ENCODE measurements at places on chromosomes 4 and X.

GRCh38 chr4:96471956-96472867, 632.3 kb downstream of the PDHA2 start:
- no peak for DNase-seq

DNA sequence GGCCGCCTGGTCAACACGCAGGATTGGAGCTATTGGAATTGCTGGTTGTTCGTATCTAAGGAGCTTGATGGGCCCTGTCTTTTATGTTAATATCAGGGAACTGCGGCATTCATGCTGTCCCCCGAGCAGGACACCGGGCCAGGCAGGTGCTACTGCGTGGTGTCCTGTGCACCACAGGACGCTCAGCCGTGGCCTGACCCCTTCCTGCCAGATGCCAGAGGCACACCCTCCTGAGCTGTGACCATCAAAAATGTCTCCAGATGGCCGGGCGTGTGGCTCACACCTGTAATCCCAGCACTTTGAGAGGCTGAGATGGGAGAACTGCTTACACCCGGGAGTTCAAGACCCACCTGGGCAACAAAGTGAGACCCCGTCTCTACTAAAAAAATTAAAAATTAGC, 32.1 kb downstream of the ABLIM2 start:
- no peak for DNase-seq

GRCh38 chr4:163195247-163195765, 28.6 kb upstream of the NAF1 start:
- no peak for DNase-seq

GRCh38 chr4:3862640-3863420, 96.6 kb downstream of the ADRA2C start:
- no peak for DNase-seq
